Ecto neural progenitor cell (in vitro differentiated cells): ENCODE measurements at places on chromosomes 4 and X.

DNA sequence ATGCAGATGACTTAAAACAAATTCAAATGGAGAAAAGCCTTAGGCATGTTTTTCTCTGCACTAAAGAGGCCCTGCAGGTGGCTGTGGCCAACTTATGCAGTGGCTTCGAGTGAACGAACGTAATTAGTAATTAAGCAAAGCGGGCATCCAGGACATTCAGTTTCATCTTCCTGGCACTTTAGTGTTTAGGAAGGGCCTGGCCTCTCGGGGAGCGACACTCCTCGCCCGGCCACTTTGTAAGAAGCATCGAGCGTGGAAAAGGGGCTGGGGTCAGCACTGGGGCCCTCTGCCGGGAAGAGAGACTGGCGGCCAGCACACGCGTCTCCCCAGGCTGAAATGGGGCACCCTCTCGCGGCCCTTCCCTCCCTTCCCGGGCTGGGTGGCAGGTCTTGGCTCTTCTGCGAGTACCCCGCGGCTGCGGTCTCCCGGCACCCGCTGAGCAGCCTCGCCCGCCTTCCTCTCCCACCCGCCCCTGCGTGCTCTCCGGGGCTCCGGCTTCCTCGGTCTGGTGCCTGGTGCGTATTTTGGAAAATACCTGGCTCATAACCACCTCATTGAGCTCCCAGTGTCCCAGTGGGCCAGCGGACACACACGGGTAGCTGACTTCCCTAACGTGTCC lies 677 bp upstream of the CYP4V2 start:
- DNase-seq = no peak

- DNase-seq = no peak
These were observed 440.8 kb upstream of the RASGEF1B start for GRCh38 chr4:81912376-81913030.

- no peak for DNase-seq
These were observed 96.4 kb upstream of the HS3ST1 start for GRCh38 chr4:11525085-11525484.

GRCh38 chr4:96379524-96379923 lies 539.6 kb downstream of the PDHA2 start:
- no peak for DNase-seq
